Neural crest cell (in vitro differentiated cells): ENCODE measurements at places on chromosomes 6 and 20. TPM values are rescaled to one million over a fixed set of nuclear protein-coding genes. Genes with fewer than 3 reads are reported as not detected.

Gene POM121L2
- not detected in 2 replicates for total RNA-seq

DNA sequence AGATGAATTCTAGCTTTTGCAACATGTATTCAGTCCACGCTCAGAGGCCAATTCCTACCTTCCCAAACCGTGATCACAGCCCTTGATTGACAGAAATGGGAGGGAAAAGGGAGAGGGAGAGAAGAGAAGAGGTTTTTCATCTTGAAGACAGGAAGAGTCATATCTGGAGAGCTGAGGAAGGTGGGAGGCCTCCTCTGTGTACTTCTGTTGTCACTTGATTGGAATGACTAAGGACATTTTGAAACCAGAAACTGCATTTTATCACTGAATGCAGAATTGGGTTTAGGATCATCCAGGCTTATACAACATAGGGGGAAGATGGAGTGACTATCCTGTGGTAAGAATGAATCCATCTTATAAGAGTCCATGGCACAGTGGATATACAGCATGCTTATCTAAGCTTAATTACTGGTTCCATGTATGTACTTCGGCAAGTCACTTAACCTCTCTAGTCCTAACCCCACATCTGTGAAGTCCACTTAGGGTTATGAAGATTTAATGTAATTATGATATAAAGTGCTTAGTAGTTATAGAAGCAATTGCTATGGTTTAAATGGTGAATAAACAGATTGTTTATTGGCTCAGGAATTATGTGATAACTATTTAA, 144.0 kb downstream of the BCKDHB start:
- peak overlapping the region; percentile 85 for H3K27ac ChIP-seq
- no peak overlapping the region for H3K4me3 ChIP-seq
- no peak for DNase-seq
- H3K27me3 ChIP-seq = no peaks in the 10 kb centered on the region

DNA sequence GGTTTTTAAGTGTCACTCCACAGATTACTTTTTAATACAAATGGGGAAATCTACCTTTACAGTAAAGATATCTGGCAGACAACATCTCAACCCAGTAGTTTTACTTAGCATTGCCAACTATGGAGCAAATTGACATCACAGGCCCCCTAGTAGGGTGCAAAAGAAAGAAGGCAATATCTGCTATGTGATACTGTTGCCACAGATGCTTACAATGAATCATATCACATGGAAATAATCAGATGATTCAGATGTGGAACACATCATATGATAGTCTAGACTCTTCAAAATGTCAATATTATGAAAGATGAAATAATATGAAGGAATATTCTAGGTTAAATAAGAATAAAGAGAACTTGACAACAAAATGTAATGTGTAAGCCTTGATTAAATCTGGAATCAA, 322.5 kb downstream of the BMP2 start:
- no peak overlapping the region for H3K27ac ChIP-seq
- no peaks in the 10 kb centered on the region for H3K4me1 ChIP-seq
- no peaks in the 10 kb centered on the region for H3K36me3 ChIP-seq
- no peak for DNase-seq
- H3K27me3 ChIP-seq = peaks cover 15% of the 10 kb centered on the region

DNA sequence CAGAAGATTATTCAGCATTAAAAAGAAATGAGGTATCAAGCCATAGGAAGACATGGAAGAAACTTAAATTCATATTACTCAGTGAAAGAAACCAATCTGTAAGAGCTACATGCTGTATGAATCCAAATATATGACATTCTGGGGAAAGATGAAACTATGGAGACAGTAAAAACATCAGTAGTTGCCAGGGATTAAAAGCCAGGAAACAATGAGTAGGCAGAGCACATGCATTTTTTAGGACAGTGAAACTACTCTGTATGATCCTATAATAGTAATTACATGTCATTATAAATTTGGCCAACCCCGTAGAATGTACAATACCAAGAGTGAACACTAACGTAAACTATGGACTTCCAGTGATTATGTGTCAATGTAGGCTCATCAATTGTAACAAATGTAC, 92.8 kb upstream of the RNF217 start:
- no peak overlapping the region for H3K4me3 ChIP-seq
- H3K27me3 ChIP-seq = no peaks in the 10 kb centered on the region
- no peaks in the 10 kb centered on the region for H3K4me1 ChIP-seq
- H3K27ac ChIP-seq = no peak overlapping the region
- no peak for DNase-seq

Gene MUC22
- not detected in 2 replicates for total RNA-seq

- no peaks in the 10 kb centered on the region for H3K27me3 ChIP-seq
- no peak overlapping the region for H3K27ac ChIP-seq
- peaks cover 36% of the 10 kb centered on the region for H3K36me3 ChIP-seq
These were observed 17.5 kb downstream of the ZNF391 start for GRCh38 chr6:27406085-27406484.

DNA sequence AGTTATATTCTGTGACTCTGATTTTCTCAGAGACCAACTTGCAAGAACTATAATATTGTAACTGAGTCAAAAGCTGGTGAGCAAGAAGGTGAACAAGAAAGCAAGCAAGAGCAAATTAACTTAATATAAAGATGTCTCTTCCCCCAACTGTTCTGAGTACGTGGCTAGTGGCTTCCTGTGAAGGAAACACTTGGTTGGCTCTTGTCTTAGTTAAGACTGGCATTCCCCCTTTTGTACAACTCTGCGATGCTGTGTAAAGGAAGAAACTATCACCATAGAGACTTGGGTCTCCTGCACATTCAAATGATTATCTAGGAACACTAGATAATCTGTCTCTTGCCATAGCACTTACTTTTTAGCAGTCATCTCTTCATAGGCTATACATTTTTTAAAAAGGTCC, 47.3 kb upstream of the TNFAIP3 start:
- no peak for DNase-seq
- H3K4me3 ChIP-seq = no peak overlapping the region
- peaks cover 19% of the 10 kb centered on the region for H3K4me1 ChIP-seq

- H3K4me3 ChIP-seq = peak overlapping the region; percentile 49
- H3K27ac ChIP-seq = peak overlapping the region; percentile 71
- H3K27me3 ChIP-seq = no peaks in the 10 kb centered on the region
- H3K36me3 ChIP-seq = peaks cover 2% of the 10 kb centered on the region
These were observed 53.6 kb downstream of the PYGB start for GRCh38 chr20:25301357-25301920.

GRCh38 chr6:15475872-15476271, 187.0 kb downstream of the DTNBP1 start:
- peaks cover 11% of the 10 kb centered on the region for H3K4me1 ChIP-seq
- H3K27ac ChIP-seq = no peak overlapping the region
- no peak for DNase-seq
- no peaks in the 10 kb centered on the region for H3K27me3 ChIP-seq
- H3K36me3 ChIP-seq = no peaks in the 10 kb centered on the region
- no peak overlapping the region for H3K4me3 ChIP-seq

Gene POU5F1
- not detected in 2 replicates for total RNA-seq

Gene NKAPL
- total RNA-seq = not detected in 2 replicates

- no peak for DNase-seq
- H3K27me3 ChIP-seq = no peaks in the 10 kb centered on the region
- H3K27ac ChIP-seq = no peak overlapping the region
- no peaks in the 10 kb centered on the region for H3K36me3 ChIP-seq
- no peak overlapping the region for H3K4me3 ChIP-seq
- no peaks in the 10 kb centered on the region for H3K4me1 ChIP-seq
These were observed 34.2 kb upstream of the NKAIN2 start for GRCh38 chr6:123769431-123769830.

DNA sequence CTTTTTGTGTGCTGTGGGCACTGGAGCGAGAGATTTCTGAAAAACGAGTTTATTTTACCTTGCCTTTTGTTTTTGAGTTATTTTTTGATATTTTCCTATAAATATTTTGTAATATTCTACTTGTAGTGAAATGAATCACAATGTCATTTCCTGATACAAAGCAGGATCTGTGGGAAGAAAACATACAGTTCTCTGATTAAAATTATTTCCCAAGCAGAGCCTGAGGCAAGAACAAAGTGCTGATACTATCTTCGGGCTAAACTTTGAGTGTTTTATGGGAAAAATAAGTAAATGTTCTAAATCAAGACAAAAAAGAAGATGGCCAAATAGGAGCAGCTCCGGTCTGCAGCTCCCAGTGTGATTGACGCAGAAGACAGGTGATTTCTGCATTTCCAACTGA, 33.7 kb upstream of the ELOVL5 start:
- H3K27me3 ChIP-seq = no peaks in the 10 kb centered on the region
- no peak overlapping the region for H3K4me3 ChIP-seq
- no peak for DNase-seq
- H3K36me3 ChIP-seq = peaks cover 7% of the 10 kb centered on the region
- H3K27ac ChIP-seq = no peak overlapping the region

- no peaks in the 10 kb centered on the region for H3K36me3 ChIP-seq
- no peaks in the 10 kb centered on the region for H3K4me1 ChIP-seq
- DNase-seq = no peak
- no peak overlapping the region for H3K27ac ChIP-seq
These were observed 480.7 kb downstream of the HTR1B start for GRCh38 chr6:76982476-76983199.

DNA sequence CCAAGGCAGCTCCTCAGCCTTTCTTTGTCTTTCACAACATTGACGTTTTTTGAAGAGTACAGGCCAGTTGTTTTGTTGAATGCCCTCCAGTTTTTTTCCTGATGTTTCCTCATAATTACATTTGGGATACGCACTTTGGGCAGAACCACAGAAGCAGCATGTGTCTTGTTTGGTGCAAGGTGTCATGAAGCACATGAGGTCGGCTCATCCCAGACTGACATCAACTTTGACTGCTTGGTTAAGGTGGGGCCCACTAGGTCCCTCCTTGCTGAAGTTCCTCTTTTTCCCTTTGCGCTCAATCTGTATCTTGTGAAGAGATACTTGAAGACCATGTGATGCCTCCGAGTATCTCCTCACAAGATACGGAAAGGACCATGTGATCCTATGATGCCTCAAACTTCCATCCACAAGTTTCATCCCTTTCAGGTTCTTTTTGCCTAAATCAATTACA, 10.5 kb downstream of the SNAI1 start:
- no peak overlapping the region for H3K4me3 ChIP-seq
- no peak for DNase-seq
- peaks cover 54% of the 10 kb centered on the region for H3K4me1 ChIP-seq
- no peaks in the 10 kb centered on the region for H3K27me3 ChIP-seq
- H3K27ac ChIP-seq = no peak overlapping the region
- no peaks in the 10 kb centered on the region for H3K36me3 ChIP-seq

DNA sequence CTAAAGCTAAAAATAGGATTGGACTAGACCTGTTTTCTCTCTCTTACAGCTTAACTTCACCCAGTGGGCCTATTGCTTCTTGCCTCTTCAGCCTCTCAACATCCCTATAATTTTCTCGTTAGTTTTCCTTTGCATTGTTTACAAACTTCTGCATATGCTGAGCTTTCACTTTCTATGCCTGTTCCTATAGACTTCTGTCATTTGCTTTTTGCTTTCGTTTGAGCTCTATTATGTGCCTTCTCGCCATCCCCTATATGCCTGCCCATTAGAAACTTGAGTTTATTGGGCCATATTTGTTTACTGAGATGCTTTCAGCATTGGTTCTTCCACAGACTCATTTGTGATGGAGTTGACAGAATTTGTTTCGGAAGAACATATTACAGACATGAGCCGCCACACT, 40.9 kb downstream of the NCOA7 start:
- DNase-seq = no peak
- no peaks in the 10 kb centered on the region for H3K27me3 ChIP-seq

DNA sequence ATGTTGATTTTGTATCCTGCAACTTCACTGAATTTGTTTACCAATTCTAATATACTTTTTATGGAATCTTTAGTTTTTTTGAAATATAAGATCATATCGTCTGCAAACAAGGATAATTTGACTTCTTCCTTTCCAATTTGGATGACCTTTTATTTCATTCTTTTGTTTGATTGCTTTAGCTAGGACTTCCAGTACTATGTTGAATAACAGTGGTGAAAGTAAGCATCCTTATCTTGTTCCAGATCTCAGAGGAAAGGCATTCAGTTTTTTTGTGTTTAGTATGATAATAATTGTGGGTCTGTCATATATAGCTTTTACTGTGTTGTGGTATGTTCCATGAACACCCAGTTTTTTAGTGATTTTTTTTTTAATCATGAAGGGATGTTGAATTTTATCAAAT, 75.7 kb downstream of the GCLC start:
- no peaks in the 10 kb centered on the region for H3K36me3 ChIP-seq
- no peak overlapping the region for H3K27ac ChIP-seq
- no peaks in the 10 kb centered on the region for H3K27me3 ChIP-seq
- no peak for DNase-seq

- H3K27me3 ChIP-seq = no peaks in the 10 kb centered on the region
- DNase-seq = no peak
- peaks cover 12% of the 10 kb centered on the region for H3K4me1 ChIP-seq
- H3K36me3 ChIP-seq = no peaks in the 10 kb centered on the region
These were observed 46.4 kb upstream of the ADTRP start for GRCh38 chr6:11824986-11825385.

Gene TUBB1
- total RNA-seq = not detected in 2 replicates

DNA sequence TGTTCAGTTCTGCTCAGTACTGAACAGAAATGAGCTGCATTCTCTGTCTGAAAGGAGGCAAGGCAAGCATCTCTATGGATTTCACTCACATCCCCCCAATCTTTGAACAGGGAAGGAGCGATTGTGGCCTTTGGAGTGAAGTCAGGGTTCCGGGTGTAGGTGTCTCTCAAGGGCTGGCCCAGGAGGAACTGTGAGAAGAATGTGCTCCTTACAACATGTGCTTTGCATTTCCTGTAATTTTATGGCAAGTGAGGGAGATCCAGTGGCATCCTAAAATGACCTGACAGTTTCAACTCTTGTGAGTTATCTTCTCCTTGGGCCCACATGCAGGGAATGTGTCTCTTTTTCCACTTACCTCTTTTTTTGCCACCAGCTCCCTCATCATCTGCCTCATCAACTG, 63.0 kb upstream of the RIN2 start:
- no peaks in the 10 kb centered on the region for H3K27me3 ChIP-seq
- DNase-seq = no peak
- no peak overlapping the region for H3K27ac ChIP-seq
- no peak overlapping the region for H3K4me3 ChIP-seq
- no peaks in the 10 kb centered on the region for H3K36me3 ChIP-seq

GRCh38 chr6:75243333-75244062, at the start of gene COX7A2:
COX7A2 (minus strand) TSS chr6:75243801; CDS start chr6:75243734, 67 bp downstream.
- peaks cover 2% of the 10 kb centered on the region for H3K36me3 ChIP-seq
- H3K27ac ChIP-seq = peak within 1 kb of the TSS; percentile 98
- H3K4me1 ChIP-seq = peaks cover 22% of the 10 kb centered on the region
- DNase-seq = peak; percentile 71
